Germinal center (tissue), 1 donor: ENCODE measurements at places on chromosomes 6 and 20.

- no peak for DNase-seq
Measured at GRCh38 chr6:30206799-30207618, 6.2 kb downstream of the TRIM26 start.

GRCh38 chr6:145865595-145865994 is 51.0 kb upstream of the FBXO30 start:
- no peak for DNase-seq

GRCh38 chr20:52999040-52999439 is 26.9 kb downstream of the TSHZ2 start:
- no peak for DNase-seq

- no peak for DNase-seq
Measured at GRCh38 chr20:41574802-41575389, 43.3 kb downstream of the CHD6 start.

DNA sequence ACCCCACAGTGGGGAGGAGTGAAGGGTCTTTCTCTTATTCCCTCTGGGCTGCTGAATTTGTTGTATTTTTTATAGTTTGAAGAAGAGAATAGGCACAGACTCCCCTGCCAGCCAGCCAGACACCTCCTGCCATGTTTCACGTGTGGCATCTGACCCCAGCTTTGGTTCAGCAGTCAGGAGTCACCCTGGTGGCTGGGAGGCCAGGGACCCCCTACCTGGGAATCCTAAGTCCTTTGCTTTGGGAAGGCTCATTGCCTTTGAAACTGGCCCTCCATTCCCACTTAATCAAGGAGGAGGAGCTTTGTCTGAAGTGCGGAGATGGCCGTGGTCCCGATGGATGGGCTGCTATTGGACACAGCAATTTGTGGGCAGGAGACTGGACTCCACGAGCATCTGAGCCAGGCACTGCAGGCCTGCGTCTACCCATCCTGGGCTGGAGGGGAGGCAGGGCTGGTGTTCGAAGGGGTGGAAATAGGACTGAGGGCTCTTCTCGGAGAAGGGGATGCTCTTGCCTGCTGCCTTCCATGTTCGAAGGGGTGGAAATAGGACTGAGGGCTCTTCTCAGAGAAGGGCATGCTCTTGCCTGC is 196.1 kb downstream of the DLL1 start:
- DNase-seq = no peak

DNA sequence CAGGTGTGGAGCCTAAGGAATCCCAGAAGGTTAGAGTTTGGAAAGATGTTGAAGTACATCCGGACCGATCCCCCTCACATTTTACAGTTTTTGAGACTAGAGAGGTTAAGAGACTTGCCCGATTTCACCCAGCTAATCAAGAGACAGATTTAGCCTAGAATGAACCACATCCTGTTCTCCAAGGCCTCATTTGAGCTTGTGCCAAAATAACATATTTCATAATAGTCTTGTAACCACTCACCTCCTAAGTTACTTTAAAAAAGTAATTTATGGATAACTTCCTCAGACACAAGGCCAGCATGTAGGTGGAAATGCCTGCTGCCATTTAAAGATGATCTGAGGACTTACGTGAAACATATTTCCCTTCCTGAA is 39.8 kb upstream of the ARHGAP18 start:
- DNase-seq = no peak

DNA sequence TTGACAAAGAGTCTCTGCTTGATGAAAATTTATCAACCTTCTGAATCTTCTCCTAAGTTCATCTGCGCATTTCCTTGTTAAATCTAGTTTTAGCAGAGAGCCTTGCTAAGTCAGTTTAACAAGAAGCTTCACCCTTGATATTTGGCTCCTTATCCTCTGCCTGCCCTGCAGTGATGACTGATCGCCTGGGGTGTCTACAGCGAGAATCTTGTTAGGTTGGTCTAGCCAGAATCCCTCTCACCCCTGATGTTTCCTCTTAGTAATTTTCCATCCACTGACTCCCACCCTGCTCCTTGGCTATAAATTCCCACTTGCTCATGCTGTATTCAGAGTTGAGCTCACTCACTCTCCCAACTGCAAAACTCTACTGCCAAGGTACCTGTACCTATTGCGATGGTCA is 114.1 kb downstream of the TENT5A start:
- no peak for DNase-seq

GRCh38 chr6:117504478-117505144 is 22.1 kb downstream of the DCBLD1 start:
- DNase-seq = no peak

DNA sequence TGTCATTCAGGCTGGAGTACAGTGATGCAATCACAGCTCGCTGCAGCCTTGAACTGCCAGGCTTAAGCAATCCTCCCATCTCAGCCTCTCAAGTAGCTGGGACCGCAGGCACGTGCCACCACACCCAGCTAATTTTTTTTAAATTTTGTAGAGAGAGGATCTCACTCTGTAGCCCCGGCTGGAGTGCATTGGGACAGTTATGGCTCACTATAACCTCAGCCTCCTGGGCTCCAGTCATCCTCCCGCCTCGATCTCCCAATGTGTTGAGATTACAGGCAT is 86.5 kb downstream of the SERAC1 start:
- no peak for DNase-seq

DNA sequence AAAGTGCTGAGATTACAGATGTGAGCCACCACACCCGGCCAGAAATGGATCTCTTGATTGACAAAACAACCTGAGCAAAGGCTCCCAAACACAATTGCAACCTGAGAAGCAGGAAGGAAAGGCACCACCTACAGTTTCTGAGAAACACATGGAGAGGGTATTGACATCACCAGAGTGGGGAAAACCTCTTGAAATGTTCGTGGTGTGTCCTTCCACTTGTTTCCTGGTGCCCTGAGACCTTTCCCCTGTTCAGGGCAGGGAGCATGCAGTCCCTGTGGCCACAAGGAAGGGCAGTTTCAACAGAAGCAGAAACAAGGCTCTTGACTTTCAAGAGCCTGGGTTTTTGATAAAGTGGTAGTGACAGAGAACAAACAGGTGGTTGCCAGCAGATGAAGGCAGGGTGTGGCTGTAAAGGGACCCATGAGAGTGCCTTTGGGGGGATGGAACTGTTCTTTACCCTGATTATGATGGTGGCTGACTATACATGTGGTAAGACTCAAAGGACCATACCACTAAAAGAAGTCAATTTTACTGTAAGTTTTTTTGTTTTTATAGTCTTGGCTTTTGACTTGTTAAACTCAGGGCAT is 3.2 kb upstream of the BPIFA1 start:
- no peak for DNase-seq

DNA sequence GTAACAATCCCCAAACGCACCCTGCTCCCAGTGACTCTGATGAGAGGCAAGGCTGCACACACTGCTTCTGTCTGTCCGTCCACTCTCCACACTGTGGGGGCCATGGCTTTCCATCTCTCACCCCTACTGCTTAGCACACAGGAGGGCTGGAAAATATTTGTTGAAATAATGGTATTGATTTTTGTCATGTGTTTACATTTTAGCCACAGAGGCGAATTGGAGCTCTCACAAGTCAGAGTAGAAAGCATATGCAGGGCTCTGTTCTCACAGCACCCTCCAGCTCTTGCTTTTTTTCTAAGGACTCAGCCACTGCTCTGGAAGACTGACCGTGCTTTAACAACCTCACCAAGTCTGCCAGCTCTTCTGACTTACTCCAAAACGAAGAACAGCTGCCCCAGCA is 273.8 kb downstream of the GMDS start:
- no peak for DNase-seq

- DNase-seq = no peak
Measured at GRCh38 chr20:62872862-62873261, 11.2 kb upstream of the TCFL5 start.

- DNase-seq = no peak
Measured at GRCh38 chr20:46827718-46828458, 66.8 kb upstream of the EYA2 start.

DNA sequence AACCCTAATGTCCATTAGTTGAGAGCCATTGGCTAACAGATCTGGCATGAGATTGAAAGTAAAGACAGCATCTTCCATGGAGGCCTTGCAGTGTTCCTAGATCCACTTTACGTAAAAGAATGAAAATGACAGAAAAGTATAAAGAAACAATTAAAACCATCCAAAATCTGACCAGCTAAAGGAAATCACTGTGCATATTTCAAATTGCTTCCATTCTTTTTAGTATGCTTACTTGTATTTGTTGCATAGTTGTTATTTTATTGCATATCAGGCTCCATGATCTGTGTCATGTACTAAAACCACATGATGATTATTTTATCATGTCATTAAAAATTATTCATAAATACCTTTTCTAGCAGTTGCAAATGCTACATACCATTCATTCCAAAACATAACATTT is 67.9 kb downstream of the GCLC start:
- DNase-seq = no peak

DNA sequence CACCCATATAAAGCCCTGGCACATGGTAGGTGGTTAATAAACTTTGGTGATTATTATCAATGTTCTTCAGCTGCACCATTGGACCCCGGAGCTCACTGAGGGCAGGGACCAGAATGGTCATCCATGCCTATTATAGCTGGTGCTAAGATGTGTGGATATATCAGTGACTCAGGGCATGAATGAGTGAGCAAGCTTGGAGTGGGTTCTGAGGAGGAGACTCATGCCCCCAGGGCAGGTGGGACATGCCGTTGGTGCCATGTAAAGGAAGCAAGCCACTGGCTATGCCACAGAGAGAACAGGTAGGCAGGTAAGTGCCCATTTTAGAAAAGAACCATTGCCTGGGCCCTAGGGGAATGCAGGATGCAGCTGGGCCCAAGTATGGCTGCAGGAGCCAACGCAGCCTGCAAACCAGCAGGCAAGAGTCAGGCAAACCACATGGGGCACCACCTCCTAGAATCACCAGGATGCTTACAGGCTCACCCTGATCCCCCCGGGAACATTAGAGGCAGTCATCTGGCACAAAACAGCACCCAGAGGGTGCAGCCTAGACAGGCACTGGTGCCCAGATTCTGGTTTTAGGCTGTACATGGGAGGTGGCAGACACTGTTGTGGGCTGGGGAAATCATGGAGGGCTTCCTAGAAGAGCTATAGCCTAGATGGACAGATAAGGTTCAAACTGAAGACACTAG is 23.5 kb downstream of the PLAGL2 start:
- no peak for DNase-seq

- no peak for DNase-seq
Measured at GRCh38 chr6:131784561-131784960, 23.3 kb upstream of the ENPP1 start.

GRCh38 chr6:51893366-51893765 is 194.0 kb downstream of the PKHD1 start:
- DNase-seq = no peak

DNA sequence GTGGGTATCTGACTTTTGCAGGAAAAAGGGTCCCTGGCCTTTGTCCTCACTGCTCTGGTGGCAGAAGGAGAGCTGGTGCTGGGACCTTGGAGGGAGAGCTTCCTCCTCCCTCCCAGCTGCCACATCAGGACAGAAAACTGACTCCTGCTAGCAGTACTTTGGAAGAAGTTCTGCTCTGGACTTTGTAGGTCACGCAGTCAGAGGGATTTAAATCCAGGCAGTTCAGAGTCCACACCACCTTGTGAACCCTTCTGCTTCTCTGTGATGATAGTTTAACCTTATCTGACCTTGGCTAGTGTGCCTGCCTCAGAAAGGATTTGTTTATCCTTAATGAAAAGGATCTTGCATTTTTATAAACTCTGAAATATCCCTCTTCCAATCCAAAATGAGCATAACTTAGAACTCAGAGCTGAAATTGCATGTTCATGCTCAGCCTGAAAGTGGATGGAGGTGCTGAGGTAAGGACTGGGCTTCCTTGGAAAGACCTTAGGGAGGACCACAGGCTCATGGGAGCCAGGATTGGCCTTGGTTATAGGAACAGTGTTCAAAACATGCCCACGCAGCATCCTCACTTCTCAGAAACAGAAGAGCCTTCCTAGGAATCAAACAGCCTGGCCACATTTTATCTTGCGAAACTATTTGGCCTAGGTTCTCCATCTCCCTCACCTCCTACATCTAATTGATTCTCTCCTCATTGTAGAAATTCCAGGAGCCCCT is 123.9 kb upstream of the SASH1 start:
- DNase-seq = no peak

GRCh38 chr6:147000545-147001488 is 203.4 kb upstream of the STXBP5 start:
- no peak for DNase-seq

DNA sequence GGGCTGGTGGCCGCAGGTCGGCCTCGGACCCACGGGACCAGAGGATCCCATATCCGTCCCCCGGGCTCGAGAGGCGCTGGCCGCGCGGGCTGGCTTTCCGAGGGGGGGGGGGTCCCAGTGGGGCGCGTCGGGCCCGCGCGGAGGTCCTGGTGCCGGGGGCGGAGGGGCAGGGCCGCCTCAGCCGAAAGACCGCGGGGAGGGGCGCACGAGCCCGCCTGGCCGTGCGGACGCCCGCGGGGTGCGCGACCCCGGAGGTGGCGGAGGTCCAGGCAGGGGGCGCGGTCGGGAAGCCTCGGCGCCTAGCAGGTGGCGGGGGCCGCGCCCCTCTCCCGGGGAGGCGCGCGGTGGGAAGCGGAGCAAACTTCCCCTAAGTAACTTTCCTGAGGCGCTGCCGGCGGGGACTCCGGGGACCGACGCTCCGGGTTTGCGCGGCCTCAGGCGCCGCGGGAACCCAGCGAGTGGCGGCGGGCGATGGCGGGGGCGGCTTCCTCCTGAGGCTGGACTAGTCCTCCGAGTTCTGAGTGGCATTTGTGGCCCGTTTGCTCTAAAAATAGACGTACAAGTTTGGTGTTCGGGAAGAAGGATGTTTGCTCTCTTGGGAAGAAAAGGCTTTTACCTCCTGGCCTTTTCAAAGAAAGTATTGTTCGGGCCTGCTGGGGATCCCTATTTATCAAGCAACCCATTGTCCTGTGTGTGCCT is 26.5 kb upstream of the BTBD3 start:
- DNase-seq = peak; percentile 5

DNA sequence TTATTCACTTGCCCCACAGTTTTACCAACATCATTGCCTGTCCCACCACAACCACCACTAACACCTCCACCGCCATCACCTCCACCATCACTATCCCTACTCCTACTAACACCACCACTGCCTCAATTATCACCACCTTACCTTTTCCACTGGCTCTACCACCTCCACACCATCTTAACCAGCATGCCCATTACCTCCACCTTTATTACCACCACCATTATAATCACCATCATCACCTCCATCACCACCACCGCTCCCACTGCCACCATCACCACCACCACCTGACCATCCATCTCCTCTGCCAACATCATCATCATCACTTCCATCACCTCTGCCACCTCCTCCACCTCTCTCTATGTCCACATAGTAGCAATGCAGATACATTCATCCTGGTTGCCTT is 90.0 kb downstream of the SNAP25 start:
- no peak for DNase-seq

GRCh38 chr6:43269273-43270007 is 26.2 kb downstream of the TTBK1 start:
- peak; percentile 57 for DNase-seq
